ENCODE measurements at places on chromosomes 11 and 22.
A peak's percentile ranks its signal among the peaks of the same experiment; 100 is the strongest.

- DNase-seq, result peak; percentile 50
Observed at GRCh38 chr11:47233989-47234668, 14.5 kb downstream of the ACP2 start.

DNA sequence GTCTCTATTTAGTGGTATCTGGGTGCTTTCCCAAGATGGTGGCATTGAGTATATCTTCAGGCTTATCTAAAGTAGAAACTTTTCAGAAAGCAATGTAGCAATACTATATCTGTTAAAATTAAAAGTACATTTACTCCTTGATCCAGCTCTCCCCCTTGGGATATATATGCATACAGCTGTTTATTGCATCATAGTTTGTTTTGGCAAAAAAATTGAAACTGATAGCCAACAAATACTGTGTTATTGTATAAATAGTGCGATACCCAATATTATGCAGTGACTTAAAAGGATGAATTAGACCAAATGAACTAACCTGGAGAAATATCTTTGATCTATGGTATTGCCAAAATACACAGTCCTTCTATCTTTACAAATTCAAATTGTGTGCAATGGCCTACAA is 8.4 kb upstream of the OR10A3 start:
- DNase-seq, result peak; percentile 25

DNA sequence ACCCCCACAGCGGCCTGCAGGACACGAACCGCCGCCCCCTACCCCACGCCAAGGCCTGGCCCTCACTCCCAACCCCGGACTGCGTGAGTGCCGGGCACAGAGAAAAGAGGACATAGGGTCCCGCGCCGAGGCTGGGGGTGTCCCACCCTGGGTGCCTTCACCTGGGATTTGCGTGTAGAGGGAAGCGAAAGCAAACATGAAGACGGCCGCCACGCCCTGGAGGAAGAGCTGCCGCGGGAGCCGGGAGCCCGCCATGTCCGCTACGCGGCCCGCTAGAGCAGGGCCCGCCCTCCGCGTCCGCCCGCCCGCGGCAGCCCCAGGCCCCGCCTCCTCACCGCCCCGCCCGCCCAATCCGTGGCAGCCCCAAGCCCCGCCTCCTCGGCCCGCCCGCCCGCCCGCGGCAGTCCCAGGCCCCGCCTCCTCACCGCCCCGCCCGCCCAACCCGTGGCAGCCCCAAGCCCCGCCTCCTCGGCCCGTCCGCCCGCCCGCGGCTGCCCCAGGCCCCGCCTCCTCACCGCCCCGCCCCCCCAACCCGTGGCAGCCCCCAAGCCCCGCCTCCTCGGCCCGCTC is at the start of gene LMF2:
Gene LMF2, minus strand, starts transcription at position 282 of the 570 bp plus-strand sequence. Its CDS starts 27 bp downstream, at position 255.
- DNase-seq, result no peak

DNA sequence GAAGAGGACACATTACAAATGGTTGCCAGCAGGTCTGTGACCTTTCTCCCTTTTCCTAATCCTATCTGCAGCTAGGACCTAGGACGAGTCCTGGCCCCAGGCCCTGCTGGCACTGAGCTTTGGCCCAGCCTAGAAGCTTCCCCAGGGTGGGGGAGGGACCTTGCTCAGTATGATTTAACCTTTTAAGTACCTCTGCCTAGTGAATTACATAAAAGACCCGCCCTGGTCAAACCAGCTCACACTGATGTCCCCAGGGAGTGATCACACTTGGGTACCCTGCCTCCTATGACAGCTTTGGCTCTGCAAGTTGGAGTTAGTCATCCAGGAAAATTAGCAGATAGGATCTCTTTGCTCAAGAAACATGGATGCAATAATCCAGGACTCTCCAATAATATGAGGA is 21.9 kb downstream of the ASCC2 start:
- no peak for DNase-seq

DNA sequence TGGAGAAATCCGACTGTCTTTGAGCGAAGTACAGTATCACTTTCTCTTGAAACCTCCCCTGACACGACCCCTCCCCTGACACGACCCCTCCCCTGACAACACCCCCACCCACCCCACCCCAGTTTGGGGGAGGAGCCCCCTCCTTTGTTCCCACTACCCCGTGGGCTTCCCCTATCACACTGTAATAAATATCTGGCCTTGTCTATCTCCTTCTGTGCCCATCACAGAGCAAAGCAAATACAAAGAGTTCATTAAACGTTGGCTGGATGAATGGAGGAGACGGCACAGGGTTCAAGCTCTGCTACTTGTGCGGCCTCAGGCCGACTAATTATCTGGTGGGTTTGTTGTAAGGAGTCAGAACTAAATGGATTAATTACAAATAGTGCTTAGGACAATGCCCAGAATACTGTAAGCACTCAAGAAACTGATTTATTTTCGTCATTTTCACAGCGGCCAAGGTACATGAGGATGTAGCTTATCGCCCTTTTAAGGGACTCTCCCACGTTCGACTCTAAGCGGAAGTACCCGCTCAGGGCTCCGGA is 628 bp upstream of the GGA1 start:
- no peak for DNase-seq

- no peak for DNase-seq
Observed at GRCh38 chr11:16111690-16112089, 244.7 kb downstream of the SOX6 start.

DNA sequence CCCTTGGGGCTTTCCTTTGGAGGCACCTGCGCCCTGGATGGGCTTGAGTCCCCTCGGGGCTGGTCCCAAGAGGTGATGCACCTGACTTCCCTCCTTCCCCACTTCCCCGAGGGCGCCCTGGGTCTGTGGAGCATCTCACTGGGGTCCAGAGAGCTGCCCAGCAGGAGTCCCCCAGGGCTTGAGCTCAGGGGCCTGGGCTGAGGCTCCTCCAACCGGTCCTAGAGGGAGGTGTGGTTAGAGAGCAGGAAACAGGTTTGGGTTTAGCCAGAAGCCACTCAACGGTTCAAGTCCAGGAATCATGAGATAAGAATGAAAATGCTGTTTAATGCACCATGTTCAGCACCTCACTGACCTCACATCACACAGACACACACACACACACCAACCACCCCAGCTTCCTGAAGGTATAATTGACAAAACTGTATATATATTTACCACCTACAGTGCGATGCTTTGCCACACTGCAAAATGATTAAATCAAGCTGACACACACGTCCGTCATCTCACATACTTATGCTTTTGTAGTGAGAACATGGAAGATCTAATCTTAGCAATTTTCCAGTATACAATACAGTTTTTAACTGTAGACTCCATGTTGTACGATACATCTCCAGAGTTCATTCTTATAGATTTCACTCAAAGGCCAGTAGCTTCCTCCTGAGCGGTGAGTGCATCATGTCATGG is 628 bp upstream of the IGLL1 start:
- no peak for DNase-seq

- no peak for DNase-seq
Observed at GRCh38 chr11:77993902-77994301, 566 bp downstream of the INTS4 start.

Data from adipocyte (in vitro differentiated cells).